ENCODE measurements at places on chromosomes 3 and 15.

DNA sequence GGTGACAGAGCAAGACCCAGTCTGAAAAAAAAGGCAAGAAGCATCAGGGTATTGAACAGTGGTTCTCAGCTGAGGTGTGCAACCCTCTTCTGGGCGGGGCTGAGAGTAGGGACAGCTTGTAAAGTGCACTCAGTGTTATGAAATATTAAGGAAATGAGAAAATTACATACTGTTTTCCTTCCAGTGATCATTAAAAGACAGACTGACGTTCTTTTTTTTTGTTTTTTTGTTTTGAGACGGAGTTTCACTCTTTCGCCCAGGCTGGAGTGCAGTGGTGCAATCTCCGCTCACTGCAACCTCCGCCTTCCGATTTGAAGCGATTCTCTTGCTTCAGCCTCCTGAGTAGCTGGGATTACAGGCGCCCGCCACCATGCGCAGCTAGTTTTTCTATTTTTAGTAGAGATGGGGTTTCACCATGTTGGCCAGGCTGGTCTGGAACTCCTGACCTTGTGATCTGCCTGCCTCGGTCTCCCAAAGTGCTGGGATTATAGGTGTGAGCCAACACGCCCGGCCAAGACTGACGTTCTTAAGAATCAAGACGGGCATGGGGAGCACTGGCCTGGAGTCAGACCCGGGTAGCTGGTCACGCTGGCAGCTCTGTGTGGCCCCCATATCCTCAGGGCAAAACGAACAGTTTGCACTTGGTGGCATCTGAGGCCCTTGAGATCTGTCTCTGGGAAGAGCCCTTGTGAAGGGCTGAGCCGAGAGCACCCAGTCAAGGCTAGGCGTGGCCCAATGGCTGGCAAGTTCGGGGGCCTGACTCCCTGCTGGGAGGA lies 11.4 kb downstream of the MAN2A2 start:
- DNase-seq = no peak

DNA sequence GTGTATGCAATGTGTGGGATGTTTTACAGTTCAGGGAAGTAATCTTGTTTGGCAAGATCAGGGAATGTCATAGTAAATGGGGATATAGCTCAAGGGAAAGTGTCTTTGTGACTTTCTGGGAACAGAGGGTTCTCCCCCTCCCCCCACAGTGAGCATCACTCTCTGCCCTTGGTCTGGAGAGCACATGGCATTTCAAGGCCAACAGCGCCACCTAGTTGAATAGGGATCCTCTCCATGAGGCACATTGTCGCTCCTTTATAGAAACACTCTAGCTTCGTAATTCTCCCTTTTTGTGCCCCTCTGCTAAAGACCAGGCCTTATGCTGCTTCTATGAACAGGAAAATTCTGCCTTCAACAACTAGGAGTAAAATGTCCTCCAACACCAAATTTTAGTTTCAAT lies 37.1 kb upstream of the ARNT2 start:
- DNase-seq = no peak

GRCh38 chr3:72957297-72957696 lies 39.3 kb upstream of the PPP4R2 start:
- DNase-seq = no peak

GRCh38 chr15:58114812-58115211 lies 23.4 kb upstream of the AQP9 start:
- no peak for DNase-seq

- DNase-seq = no peak
Measured at GRCh38 chr15:31005660-31006059, 14.2 kb upstream of the MTMR10 start.

GRCh38 chr3:125478326-125478725 lies 41.7 kb downstream of the SNX4 start:
- DNase-seq = no peak

DNA sequence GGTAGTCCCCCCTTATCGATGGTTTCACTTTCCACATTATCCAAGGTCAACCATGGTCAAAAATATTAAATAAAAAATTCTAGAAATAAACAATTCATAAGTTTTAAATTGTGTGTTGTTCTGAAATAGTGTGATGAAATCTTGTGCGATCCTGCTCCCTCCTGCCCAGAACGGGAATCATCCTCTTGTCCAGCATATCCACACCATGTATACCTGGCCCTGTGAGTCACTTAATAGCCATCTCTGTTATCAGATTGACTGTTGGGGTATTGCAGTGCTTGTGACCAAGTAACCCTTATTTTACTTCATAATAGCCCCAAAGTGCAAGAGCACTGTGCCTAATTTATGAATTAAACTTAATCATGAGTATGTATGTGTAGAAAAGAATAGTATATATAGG lies 19.1 kb downstream of the FAM81A start:
- no peak for DNase-seq

DNA sequence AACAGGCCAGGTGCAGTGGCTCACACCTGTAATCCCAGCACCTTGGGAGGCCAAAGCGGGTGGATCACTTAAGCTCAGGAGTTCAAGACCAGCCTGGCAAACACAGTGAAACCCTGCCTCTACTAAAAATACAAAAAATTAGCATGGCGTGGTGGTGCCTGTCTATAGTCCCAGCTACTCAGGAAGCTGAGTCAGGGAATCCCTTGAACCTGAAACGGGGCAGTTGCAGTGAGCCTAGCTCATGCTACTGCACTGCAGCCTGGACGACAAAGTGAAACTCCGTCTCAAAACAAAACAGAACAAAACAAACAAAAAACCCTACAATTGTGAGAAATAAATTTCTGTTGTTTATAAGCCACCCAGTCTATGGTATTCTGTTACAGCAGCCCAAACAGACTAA lies 94.7 kb downstream of the PIK3CB start:
- DNase-seq = no peak

DNA sequence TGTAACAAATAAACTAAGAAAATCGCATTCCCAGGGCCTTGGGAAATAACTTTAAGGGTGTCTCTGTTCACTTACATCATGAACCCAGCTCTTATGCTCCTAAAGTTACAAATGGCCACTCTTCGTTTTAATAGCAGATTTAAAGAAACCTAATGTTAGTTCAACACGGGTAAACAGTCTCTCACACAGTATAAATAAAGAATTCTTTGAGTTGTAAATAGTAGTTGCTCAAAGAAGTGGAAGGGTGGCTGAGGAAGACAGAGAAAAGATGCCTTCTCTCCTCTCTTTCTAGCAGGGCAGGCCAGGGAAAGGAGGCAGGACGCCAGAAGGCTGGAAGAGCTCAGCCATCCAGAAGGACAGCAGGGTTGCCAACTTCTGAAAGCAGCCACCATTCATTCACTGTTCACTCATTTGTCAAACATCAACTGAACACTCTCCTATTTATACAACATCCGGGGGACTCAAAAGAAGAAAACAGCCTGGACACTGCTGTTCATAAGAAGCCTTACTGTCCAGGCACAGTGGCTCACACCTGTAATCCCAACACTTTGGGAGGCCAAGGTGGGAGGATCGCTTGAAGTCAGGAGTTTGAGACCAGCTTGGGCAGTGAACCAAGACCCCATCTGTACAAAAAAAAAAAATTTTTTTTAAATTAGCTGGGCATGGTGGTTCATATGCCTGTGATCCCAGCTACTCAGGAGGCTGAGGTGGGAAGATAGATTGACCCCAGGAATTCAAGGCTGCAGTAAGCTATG lies 47.3 kb downstream of the WWTR1 start:
- DNase-seq = no peak

GRCh38 chr3:192866804-192867203 lies 50.9 kb downstream of the MB21D2 start:
- no peak for DNase-seq

GRCh38 chr15:77266708-77267386 lies 153.1 kb downstream of the PEAK1 start:
- DNase-seq = no peak

GRCh38 chr3:47884603-47885002 lies 81.7 kb downstream of the DHX30 start:
- DNase-seq = no peak

GRCh38 chr15:39682366-39682765 lies 100.3 kb downstream of the FSIP1 start:
- DNase-seq = no peak

GRCh38 chr15:43922021-43922420 lies 95.2 kb downstream of the WDR76 start:
- DNase-seq = no peak

GRCh38 chr3:48218537-48218936 lies 4.8 kb upstream of the CAMP start:
- no peak for DNase-seq

DNA sequence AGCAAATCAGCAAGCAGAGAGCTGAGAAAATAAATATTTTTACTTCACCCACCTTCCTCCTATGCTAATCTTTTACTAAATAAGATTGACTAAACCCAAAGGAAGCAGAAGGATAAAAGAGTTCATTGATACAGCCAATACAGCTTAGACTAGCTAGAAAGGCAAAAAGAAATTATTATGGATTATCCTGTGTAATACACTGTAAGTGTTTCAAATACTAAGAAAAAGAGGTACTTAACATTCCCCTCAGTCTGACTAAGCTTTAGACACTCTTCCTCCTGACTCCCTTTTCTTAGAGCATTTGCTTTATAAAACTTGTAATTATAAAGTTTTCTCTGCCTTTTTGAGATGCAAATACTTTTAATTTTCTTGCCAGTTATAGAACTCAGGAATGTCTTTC lies 848.9 kb upstream of the CADM2 start:
- no peak for DNase-seq

GRCh38 chr3:156417559-156418132 lies 137.3 kb downstream of the SSR3 start:
- DNase-seq = no peak

GRCh38 chr3:160006282-160007163 lies 17.9 kb downstream of the IL12A start:
- no peak for DNase-seq

- no peak for DNase-seq
Measured at GRCh38 chr3:153150991-153151390, 11.0 kb upstream of the RAP2B start.

Measured in cortex of kidney (tissue), 1 donor.